Activated CD8-positive, alpha-beta T cell treated with anti-CD3 and anti-CD28 coated beads, Interleukin-2, amount 10 ng/mL, durations not matched to agents 7 days and 5 days (primary cell): ENCODE measurements at places on chromosomes 11 and 22. TPM values are rescaled to one million over a fixed set of nuclear protein-coding genes. Genes with fewer than 3 reads are reported as not detected.

- no peaks in the 10 kb centered on the region for H3K36me3 ChIP-seq
- no peak overlapping the region for H3K27ac ChIP-seq
- no peaks in the 10 kb centered on the region for H3K4me1 ChIP-seq
- H3K4me3 ChIP-seq: no peak overlapping the region
- H3K27me3 ChIP-seq: no peaks in the 10 kb centered on the region
These were observed 96.7 kb downstream of the LARGE1 start for GRCh38 chr22:33823552-33823951.

GRCh38 chr11:117704395-117705100, 92.5 kb downstream of the DSCAML1 start:
- no peak for DNase-seq
- H3K36me3 ChIP-seq: no peaks in the 10 kb centered on the region
- H3K27ac ChIP-seq: no peak overlapping the region
- peaks cover 12% of the 10 kb centered on the region for H3K27me3 ChIP-seq

DNA sequence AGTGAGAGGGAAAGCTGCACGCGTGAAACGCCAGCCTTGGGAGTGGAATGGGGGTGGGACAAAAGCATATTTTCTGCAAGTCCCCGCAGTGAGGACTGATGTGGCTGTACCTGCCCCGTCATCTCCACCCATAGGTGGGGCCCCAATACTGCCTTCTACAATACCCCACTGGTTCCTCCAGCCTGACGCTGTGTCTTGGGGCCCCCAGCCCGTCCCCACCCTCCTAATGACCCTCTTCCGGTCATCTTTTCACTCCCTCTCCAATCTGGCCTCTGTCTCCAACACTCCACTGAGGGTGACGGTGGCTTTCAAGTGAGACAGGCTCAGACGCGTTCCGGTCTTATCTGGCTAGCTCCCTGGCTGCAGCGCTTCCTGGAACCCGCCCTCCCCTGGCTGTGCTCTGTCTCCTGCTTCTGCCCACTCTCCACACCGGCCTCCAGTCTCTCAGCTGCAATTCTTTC, 104.2 kb downstream of the MICAL3 start:
- H3K36me3 ChIP-seq: no peaks in the 10 kb centered on the region
- no peak overlapping the region for H3K27ac ChIP-seq
- H3K4me1 ChIP-seq: peaks cover 8% of the 10 kb centered on the region
- no peak overlapping the region for H3K4me3 ChIP-seq
- H3K27me3 ChIP-seq: no peaks in the 10 kb centered on the region

DNA sequence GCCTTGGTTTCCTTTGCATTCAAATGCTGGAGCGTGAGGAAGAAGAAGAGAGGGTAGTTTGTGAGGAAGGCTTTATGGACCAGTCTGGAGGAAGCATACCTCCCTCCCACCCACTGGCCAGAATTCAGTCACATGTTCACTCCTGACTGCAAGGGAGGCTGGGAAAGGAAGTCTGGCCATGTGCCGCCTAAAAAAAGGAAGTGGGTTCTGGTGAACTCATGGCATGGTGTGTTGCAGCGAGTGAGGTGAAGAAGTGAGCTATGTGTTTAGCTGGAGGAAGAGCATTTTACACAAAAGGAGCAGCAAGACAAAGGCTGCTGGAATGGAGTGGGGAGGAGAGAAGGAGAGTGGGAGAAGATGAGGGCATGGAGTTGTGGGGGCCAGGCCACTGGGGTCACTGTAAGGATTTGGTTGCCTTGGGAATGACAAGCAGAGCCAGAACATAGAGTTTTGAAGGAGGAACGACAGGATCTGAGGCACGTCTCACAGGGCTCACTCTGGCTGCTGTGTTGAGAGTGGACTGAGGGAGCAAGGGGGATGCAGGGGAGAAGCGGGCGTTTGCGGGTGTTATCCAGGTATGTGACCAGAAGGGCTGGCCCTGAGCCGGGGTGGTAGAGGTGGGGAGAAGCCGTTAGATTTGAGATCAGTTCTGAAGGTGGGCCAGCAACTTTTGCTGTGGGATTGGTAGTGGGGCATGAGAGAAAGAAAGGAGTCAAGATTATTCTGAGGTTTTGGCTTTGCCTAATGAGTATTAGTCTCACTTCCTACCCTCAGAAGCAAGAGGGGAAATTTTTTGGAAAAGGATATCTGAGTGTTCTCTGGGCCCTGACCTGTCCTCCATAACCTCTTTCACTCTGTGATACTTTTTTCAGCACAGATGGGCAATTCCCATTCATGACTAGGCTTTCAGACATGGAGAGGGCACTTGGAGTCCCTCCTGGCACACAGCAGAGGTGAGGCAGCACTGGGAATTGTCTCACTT, 26.4 kb downstream of the BMAL1 start:
- peak overlapping the region; percentile 77 for H3K27ac ChIP-seq
- H3K4me1 ChIP-seq: peaks cover 22% of the 10 kb centered on the region
- no peak overlapping the region for H3K4me3 ChIP-seq
- peaks cover 44% of the 10 kb centered on the region for H3K36me3 ChIP-seq
- H3K27me3 ChIP-seq: no peaks in the 10 kb centered on the region

DNA sequence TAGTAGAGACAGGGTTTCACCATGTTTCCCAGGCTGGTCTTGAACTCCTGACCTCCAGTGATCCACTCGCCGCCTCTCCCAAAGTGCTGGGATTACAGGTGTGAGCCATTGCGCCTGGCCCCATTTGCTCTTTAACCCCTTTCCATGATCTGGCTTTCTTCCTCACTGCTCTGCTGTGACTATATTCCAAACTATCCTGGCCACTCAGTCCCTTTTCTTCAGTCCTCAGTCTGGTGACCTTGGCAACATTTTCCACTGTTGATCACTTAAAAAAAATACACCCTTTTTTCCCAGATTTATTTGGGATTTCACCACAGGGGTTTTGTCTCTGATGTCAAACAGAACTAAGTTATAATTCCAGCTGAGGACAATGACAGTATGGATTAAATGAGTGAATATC, 24.5 kb downstream of the MMP20 start:
- H3K27ac ChIP-seq: no peak overlapping the region
- no peak overlapping the region for H3K4me3 ChIP-seq
- DNase-seq: no peak
- peaks cover 2% of the 10 kb centered on the region for H3K27me3 ChIP-seq
- peaks cover 15% of the 10 kb centered on the region for H3K4me1 ChIP-seq
- no peaks in the 10 kb centered on the region for H3K36me3 ChIP-seq

GAS2 gene
- total RNA-seq: 0.89 TPM

XNDC1N gene
- 19.1 TPM for total RNA-seq

DNA sequence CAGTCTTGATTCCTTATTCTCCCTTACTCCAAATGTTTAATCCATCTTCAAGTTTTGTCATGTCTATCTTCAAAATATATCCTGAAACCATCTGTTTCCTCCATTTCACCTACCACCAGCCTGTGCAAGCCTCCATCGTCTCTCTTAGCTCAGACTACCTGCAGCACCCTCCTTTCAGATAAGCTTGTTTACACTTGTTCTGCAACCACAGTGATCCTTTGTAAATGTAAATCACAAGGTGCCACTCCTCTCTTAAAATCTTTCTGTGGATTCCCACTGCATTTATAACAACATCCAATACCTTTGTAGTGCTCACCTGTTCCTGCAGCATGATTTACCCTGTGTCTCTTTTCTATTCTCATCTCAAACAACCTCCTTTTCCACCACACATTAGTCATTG, 31.8 kb upstream of the GPR83 start:
- H3K4me3 ChIP-seq: no peak overlapping the region
- H3K27me3 ChIP-seq: no peaks in the 10 kb centered on the region
- H3K27ac ChIP-seq: no peak overlapping the region
- DNase-seq: no peak
- H3K36me3 ChIP-seq: peaks cover 42% of the 10 kb centered on the region

- no peak overlapping the region for H3K4me3 ChIP-seq
- H3K4me1 ChIP-seq: peaks cover 8% of the 10 kb centered on the region
- no peaks in the 10 kb centered on the region for H3K36me3 ChIP-seq
These were observed 5.7 kb downstream of the PANX2 start for GRCh38 chr22:50175921-50176849.

- peaks cover 3% of the 10 kb centered on the region for H3K27me3 ChIP-seq
- peaks cover 48% of the 10 kb centered on the region for H3K4me1 ChIP-seq
- peak overlapping the region; percentile 87 for H3K4me3 ChIP-seq
- DNase-seq: peak; percentile 87
- H3K36me3 ChIP-seq: peaks cover 3% of the 10 kb centered on the region
- H3K27ac ChIP-seq: peak overlapping the region; percentile 90
These were observed 49.5 kb downstream of the OR4D9 start for GRCh38 chr11:59560702-59561473.

GRCh38 chr22:42188808-42189447, 58.3 kb upstream of the CYP2D6 start:
- peaks cover 12% of the 10 kb centered on the region for H3K36me3 ChIP-seq
- H3K4me1 ChIP-seq: peaks cover 11% of the 10 kb centered on the region
- H3K27me3 ChIP-seq: no peaks in the 10 kb centered on the region
- H3K4me3 ChIP-seq: no peak overlapping the region

GRCh38 chr11:47566149-47566698, 825 bp downstream of the PTPMT1 start:
- peak overlapping the region; percentile 83 for H3K27ac ChIP-seq
- no peak for DNase-seq
- peak overlapping the region; percentile 81 for H3K4me3 ChIP-seq
- H3K4me1 ChIP-seq: peaks cover 24% of the 10 kb centered on the region
- H3K27me3 ChIP-seq: no peaks in the 10 kb centered on the region
- H3K36me3 ChIP-seq: peaks cover 18% of the 10 kb centered on the region

DNA sequence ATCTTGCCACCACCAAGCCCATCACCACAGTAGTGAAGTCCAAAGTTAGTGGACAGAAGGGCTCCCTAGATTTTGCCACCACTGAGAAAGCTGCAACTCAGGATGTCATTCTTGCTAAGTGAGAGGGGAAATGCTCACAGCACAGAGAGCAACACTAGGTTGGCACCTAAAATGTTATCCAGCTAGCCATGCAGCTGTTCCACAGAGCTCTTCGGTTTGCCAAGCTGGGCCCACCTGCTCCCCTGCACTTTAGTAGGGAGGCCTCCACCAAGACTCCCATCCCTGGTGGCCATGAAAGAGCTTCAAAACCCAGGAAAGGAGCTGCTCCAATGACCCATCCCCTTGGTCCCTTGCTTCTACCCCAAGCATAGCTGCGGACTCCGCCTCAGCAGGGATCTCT, 63.8 kb downstream of the TRIM29 start:
- H3K36me3 ChIP-seq: no peaks in the 10 kb centered on the region
- no peak for DNase-seq
- no peak overlapping the region for H3K27ac ChIP-seq
- no peaks in the 10 kb centered on the region for H3K4me1 ChIP-seq

APOBEC3G gene
- total RNA-seq: 134 TPM

- H3K27me3 ChIP-seq: peaks cover 2% of the 10 kb centered on the region
- no peak overlapping the region for H3K4me3 ChIP-seq
- H3K36me3 ChIP-seq: no peaks in the 10 kb centered on the region
- no peaks in the 10 kb centered on the region for H3K4me1 ChIP-seq
- no peak overlapping the region for H3K27ac ChIP-seq
- DNase-seq: no peak
These were observed 186.9 kb upstream of the NAV2 start for GRCh38 chr11:19525714-19526113.

DNA sequence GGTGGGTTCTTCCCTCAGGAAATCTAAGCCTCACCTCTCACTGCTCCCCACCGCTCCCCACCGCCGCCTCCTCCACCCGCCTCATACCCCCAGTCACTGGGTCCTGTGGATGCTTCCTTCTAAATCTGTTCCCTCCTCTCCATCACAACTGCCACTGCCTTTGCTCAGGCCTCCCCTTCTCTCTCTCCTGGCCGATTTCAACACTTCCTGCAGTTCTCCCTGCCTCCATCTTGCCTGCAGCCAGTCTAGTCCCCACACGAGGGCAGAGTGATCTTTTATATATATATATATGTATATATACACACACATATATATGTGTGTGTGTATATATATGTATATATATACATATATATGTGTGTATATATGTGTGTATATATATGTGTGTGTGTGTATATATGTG, 27.8 kb downstream of the CREB3L1 start:
- no peak overlapping the region for H3K4me3 ChIP-seq
- peaks cover 3% of the 10 kb centered on the region for H3K27me3 ChIP-seq
- no peak for DNase-seq
- H3K36me3 ChIP-seq: no peaks in the 10 kb centered on the region
- no peak overlapping the region for H3K27ac ChIP-seq

OR51B4 gene
- total RNA-seq: not detected

GRCh38 chr22:38218661-38219622, 17.1 kb downstream of the MAFF start:
- no peak for DNase-seq
- H3K4me3 ChIP-seq: no peak overlapping the region

DNA sequence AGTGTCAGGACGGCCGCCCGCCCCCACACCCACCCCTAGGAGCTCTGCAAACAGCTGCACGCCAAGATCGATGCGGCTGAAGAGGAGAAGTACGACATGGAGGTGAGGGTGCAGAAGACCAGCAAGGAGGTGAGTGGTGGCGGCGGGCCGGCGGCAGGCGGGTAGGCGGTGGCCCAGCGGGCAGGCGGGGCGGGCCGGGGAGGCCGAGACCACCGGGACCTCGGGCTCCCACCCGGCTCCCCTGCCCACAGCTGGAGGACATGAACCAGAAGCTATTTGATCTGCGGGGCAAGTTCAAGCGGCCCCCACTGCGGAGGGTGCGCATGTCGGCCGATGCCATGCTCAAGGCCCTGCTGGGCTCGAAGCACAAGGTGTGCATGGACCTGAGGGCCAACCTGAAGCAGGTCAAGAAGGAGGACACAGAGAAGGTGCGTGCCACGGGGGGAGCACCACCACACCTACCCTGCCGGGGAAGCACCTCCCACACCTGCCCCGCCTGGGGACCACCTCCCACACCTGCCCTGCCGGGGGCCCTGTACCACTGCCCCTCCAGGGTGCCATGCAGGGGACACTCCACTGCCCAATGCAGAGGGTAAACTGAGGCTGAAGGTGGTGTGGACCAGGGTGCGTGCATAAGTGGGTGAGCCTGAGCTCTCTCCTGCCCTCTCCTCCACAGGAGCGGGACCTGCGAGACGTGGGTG, 2.1 kb downstream of the TNNI2 start:
- no peak overlapping the region for H3K4me3 ChIP-seq
- peaks cover 40% of the 10 kb centered on the region for H3K4me1 ChIP-seq
- H3K27ac ChIP-seq: no peak overlapping the region
- peaks cover 6% of the 10 kb centered on the region for H3K27me3 ChIP-seq

PKDREJ gene
- not detected for total RNA-seq

- H3K27ac ChIP-seq: no peak overlapping the region
- H3K36me3 ChIP-seq: no peaks in the 10 kb centered on the region
- H3K4me3 ChIP-seq: no peak overlapping the region
- DNase-seq: no peak
- no peaks in the 10 kb centered on the region for H3K27me3 ChIP-seq
These were observed 320.3 kb upstream of the ZC3H12C start for GRCh38 chr11:109772892-109773291.

SLC29A2 gene
- total RNA-seq: 11.1 TPM

MS4A14 gene
- not detected for total RNA-seq

PTGDR2 gene
- total RNA-seq: 3.4 TPM

SCGB1C1 gene
- not detected for total RNA-seq

GRCh38 chr11:20158597-20159257, 1.5 kb downstream of the DBX1 start:
- H3K4me1 ChIP-seq: peaks cover 27% of the 10 kb centered on the region
- H3K27ac ChIP-seq: peak overlapping the region; percentile 6
- peak overlapping the region; percentile 16 for H3K4me3 ChIP-seq
- H3K27me3 ChIP-seq: peaks cover 77% of the 10 kb centered on the region
- H3K36me3 ChIP-seq: peaks cover 21% of the 10 kb centered on the region
- DNase-seq: peak; percentile 39

CDHR5 gene
- total RNA-seq: not detected

C11orf97 gene
- not detected for total RNA-seq
